Substantia nigra (tissue), 51 donors: ENCODE measurements at places on chromosomes 4 and X.

DNA sequence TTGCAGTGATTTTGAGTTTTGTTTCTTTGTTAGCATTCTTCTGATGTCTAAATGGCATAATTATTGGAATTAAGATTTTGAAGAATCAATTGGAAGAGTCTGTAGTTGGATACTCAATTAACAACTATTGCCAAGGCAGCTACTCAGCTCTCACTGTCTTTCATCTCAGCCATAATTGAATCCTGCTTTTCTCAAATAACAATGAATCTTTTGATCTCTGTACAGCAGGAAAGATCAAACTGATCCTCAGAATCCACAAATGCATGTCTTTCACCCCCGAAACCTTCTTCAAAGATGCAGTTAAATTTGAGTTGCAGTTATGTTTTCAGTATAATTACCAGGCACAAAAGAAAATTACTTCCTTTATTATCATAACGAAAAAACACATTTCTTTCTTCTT lies 86.2 kb downstream of the MAD2L1 start:
- no peak for DNase-seq

- DNase-seq: no peak
Measured at GRCh38 chr4:37393889-37394288, 149.3 kb downstream of the NWD2 start.

- DNase-seq: no peak
Measured at GRCh38 chr4:78811034-78811433, 34.9 kb downstream of the BMP2K start.

- no peak for DNase-seq
Measured at GRCh38 chrX:109270580-109271484, 211.1 kb downstream of the GUCY2F start.

GRCh38 chr4:32268863-32269262 lies 1548.7 kb downstream of the PCDH7 start:
- no peak for DNase-seq

DNA sequence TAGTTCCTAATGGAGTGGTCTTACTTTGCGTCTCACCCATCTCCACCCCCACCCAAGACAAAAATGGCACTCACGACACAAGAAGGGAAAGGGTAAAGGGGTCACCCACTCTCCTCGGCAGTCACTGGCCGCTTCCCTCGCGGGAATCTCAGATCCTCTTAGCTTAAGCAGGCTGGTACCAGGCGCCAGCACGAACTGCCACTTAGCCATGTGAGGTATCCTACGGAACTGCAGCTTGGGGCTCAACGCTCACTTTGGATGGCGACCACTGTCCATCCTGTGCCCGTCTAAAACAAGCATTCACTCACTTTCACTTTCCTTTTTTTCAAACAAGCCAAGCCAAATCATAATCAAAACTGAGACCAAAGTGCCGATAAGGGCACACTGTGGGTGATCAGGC lies 14.6 kb upstream of the MAGIX start:
- no peak for DNase-seq

GRCh38 chr4:80153874-80154544 lies 43.3 kb upstream of the PRDM8 start:
- DNase-seq: no peak
